Stimulated activated CD4-positive, alpha-beta T cell treated with anti-CD3 and anti-CD28 coated beads, Interleukin-12 subunit alpha, Interleukin-12 subunit beta, amount 100 ng/mL, for 4 hours (primary cell): ENCODE measurements at places on chromosomes 6 and 20.

DNA sequence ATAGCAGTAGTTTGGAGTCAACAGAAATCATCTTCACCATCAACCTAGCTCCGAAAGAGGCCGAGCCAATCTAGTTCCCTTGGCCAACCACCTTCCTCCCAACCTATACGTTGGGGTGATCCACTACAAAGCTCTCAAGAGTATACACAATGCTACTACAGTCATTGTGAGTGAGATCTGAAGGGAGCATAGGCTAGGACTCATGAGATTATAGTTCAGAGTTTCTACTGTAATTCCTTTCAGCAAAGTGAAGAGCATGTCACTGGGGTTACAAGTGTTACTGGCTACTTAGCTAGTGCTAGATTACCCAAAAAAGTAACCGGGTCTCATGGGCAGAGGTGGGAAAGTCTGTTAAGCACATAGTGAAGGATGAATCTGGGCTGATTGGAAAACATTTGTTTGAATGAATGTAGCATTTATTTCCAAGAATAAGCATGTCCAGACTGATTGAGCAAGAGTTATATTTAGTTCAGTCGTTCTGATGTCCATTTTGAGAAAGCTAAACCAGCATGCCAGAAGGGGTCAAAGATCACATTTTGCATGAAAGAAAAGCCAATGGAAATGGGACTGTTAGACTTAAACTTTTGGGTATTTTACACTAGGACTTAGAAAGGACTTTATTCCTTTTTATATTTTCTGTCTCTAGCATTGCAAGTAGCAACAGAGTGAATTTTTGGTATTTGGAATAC lies 10.5 kb upstream of the ESR1 start:
- no peak for DNase-seq

DNA sequence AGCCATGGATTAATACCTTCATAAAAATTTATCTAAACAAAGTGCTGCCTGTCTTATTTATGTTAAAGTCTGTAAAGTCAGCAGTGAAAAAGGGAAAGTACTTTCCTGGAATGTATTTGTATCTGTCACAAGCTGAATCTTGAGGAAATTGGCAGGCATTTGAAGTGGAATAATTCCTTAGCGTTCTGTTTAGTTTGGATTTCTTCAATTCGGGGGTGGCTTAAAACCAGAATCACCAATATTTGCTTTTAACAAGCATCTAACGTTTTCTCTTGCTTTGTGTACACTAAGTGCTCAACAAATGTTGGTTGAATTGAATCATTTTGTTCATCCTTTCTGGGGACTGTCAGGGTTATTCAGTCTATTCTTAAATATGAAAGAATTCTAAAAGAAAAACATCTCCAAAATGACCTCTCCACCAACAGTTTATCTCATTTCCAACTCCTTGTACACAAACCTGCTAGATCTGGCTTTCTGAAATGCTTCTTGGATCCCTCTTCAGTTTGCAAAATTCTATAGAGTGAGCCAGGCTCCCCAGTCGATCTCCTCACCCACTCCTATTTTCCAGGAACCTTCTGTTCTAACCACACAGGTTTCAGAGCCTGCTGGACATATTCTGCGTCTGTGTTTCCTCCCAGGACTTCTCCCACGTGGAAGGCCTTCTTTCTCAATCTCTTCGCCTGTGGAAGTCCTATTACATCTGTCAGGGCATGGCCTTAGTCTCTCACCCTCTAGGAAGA lies 2.0 kb upstream of the NPEPL1 start:
- DNase-seq, result no peak

- DNase-seq, result no peak
Measured at GRCh38 chr20:49679634-49680033, 34.0 kb downstream of the B4GALT5 start.

GRCh38 chr6:11869672-11870340 lies 91.2 kb upstream of the ADTRP start:
- no peak for DNase-seq

DNA sequence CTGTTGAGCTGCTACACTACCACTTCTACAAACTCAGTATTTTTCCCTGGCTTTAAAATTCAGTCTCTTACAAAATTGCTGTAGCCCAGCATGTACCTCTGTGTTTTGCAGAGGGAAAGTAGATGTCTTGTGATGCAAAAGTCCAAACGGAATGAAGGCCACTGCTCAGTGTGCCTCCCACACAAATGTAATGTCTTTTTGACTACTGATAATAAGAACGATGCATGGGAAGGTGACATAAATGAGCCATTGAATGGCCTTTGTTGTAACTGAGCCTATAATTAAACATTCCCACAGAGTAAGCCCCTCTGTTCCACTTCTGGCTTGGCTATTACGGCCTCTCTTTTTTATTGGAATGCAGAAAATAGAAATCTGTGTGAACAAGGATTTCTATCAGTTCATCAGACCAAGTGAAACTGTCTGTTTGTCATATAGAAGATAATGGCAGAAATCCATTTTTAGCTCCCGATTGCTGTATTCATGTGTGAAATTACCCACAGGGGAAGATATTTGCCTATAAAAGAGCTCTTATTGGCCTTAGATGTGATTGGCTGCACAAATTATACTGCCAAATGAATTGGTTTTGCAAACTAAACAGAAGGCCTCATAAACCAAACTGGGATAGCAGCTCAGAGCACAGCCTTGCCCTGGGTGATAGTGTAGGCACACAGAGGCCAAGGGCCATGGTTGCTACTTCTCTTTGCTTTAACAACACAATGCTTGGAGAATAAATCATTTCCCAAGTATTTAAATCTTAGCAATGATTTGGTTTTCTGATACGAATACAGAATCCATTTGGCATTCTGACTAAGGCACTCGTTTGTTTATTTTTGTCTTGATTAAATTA lies 241.5 kb upstream of the PLN start:
- no peak for DNase-seq

DNA sequence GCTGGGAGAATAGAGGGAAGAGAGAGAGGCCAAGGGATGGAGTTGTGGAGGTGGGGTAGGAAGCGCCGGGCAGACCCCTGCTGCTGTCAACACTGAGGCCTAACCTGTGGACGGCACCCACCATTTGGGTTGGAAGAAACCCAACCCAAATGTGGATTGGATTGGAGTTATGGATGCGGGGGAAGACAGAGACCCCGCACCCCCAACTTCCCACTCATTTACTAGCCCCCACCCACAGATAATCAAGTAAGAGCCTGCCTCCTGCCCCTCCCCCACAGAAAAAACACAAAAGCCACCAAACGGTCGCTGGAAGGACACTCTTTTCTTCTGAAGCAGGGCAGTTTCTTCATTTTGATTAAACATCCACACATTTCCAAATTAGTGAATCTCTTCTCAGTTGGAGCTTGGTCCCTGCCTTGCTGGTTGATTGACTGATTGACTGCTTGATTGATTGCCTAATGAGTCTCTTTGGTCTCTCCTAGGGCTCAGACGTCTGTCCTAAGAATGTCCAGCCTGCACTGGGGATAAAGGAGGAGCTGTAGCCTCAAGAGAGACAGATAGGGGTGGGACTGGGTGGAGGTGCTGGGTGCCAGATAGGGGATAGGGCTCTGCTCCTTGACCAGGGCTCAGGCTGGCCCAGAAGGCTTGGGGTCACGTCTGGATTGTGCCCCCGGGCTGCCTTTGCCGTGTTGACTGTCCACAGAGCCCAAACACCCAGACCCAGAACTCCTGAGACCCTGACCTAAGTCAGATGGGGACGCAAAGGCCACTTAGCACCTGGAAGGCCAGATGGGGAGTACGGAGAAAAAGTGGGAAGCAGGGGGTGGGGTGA lies 74.9 kb upstream of the FOXP4 start:
- DNase-seq, result no peak

DNA sequence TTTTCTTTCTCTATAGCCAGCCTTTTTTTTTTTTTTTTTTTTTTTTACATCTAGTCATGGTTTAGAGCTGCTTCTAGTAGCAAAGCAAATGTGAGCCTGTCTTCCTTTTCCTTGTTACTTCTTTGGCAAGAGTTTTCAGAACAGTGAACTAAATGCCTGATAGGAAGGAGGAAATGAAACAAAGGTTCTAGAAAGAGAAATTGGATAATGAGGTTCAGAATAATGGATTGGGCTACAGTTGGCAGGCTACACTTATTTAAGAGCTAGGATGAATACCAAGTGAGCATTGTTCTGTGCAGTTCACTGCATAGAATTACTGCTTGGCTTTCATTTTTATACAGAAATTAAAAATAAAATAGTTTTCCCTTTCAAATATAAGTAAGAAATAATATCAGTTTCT lies 78.6 kb downstream of the HIVEP1 start:
- no peak for DNase-seq

GRCh38 chr20:25543068-25543467 lies 42.3 kb downstream of the NINL start:
- no peak for DNase-seq

DNA sequence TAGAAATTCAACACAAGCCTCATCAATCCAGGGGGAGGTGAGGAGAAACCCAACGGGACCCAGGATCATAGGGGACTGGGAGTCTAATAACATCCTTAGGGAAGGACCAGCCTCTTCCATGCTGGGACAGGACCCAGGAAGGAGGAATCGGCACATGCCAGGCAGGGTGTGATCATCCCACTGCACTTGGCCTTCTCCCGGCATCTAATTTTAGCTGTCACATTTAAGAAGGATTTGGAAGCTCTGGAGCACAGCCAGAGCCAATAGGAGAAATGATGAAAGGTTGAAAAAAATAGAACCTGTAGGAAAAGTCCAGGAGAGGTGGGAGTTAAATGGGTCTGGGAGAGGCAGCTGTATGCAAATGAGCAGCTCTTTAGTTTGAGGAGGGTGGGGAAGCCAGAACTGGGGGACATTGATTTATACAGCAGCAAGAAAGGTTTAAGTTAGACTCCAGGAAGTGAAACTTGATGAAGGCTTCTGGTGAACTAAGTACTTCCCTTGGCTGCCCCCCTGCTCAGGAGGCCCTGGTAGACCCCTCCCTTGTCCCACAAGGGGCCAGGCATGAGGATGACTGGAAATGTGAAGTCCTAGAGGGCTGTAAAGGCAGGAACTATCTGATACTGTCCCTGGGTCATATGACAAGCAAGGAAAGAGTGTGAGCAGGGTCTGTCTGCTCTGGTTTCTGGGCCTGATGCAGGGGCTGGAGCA lies 260.3 kb downstream of the LRFN2 start:
- DNase-seq, result no peak

DNA sequence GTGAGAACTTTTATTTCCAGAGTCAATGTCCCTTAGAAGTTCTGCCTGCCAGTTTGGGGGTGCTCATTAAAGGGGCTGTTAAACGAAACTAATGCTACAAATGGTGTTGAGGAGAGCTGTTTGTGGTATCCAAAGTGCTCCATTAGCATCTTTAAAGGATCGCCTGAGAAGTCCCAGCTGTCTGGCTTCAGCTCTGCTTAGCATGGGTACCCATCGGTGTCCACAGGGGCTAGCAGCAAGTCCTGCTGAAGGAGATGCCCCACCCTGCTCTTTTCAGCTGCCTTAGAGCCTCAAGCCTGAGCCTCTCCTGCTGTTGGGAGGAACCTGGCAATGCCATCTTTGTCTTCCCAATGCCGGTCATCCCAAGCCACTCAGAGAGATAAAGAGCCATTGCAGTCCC lies 111.1 kb downstream of the FOXO3 start:
- DNase-seq, result no peak

GRCh38 chr6:56199956-56200355 lies 47.4 kb downstream of the COL21A1 start:
- DNase-seq, result no peak

DNA sequence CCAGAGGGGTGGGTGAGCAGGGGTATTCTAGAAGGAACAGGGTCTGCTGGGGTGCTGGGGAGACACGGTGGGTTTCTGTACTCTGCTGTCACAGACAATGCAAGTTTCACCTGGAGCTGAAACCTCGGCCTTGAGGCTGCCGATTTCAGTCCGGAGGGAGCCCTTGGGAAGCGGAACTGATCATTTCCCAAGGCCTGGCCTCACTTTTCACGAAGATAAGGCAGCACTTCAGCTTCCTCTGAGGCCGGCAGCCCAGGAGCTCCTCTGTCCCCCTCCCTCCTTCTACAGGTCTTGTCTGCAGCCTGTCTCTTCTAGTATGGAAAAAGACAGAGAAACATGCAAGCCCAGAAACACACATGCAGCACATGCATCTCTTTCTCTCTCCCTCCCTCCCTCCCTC lies 242.1 kb downstream of the CDC5L start:
- no peak for DNase-seq

GRCh38 chr6:15312500-15312899 lies 66.6 kb downstream of the JARID2 start:
- no peak for DNase-seq

- DNase-seq, result no peak
Measured at GRCh38 chr20:22629447-22629846, 45.1 kb upstream of the FOXA2 start.

DNA sequence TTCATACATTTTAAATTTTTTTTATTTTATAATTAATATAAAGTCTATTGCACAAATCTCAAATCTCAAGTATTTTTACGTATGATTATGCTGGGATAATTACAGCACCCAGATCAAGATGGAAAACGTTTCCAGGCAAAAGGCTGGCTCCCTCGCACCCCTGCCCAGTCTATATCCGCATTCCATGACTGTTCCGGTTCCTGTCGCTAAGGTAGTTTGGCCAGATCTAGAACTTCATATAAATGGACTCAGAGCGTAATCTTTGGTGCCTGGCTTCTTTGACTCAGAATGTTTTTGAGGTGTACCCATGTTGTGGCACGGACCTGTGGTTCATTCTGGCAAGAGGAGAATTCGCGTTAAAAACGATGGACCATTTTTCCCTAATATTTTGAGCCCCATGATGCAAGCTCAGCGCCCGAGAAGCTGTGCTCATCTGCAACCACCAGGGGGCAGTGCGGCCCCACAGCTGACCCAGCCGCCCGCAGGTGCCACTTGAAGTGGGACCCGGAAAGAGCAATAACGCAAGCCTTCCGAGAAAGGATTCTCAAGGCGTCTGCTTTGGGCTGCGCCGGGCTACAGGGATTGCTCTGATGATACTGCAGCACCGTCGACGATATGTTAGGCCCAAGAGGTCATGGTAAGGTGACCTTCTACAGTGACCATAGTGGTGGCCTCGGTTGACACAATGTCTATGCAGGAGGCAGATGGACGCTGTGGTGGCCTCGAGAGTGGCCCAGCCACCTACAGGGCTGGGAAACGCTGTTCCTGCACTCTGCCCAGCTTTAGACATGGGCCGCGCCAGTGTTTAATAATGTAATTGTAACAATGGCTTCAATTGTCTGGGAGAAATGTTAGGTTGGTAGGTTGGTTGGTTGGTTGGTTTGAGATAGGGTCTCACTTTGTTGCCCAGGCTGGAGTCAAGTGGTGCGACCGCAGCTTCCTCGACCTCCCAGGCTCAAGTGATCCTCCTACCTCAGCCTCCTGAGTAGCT lies 160.1 kb downstream of the ZMYND8 start:
- DNase-seq, result peak; percentile 77

DNA sequence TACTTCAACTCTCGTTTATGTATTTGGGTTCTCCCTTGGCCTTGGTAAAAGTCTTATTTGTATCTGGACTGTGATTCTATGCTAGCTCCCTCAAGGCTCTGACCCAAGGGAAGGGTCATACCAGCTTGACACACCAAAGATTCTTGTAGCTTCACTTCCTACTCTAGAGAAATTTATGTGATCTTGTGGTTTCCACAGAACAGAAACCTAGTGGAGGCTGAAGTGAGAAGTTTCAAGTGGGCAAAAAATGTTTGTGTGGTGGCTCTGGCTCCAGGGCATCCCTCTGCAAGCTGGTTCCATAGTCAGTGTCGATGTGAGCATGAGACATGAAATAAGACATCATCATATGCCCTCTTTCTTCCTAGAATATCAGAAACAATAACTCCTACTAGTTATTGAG lies 48.1 kb upstream of the TNFRSF21 start:
- no peak for DNase-seq

GRCh38 chr6:80001337-80001736 lies 3.1 kb upstream of the TTK start:
- DNase-seq, result no peak
